T-helper 2 cell treated with Interferon-gamma antibody and Interleukin-4, amounts not matched to agents 5 μg/mL and 100 μg/mL, for 36 hours (primary cell): ENCODE measurements at places on chromosomes 1 and 21.

DNA sequence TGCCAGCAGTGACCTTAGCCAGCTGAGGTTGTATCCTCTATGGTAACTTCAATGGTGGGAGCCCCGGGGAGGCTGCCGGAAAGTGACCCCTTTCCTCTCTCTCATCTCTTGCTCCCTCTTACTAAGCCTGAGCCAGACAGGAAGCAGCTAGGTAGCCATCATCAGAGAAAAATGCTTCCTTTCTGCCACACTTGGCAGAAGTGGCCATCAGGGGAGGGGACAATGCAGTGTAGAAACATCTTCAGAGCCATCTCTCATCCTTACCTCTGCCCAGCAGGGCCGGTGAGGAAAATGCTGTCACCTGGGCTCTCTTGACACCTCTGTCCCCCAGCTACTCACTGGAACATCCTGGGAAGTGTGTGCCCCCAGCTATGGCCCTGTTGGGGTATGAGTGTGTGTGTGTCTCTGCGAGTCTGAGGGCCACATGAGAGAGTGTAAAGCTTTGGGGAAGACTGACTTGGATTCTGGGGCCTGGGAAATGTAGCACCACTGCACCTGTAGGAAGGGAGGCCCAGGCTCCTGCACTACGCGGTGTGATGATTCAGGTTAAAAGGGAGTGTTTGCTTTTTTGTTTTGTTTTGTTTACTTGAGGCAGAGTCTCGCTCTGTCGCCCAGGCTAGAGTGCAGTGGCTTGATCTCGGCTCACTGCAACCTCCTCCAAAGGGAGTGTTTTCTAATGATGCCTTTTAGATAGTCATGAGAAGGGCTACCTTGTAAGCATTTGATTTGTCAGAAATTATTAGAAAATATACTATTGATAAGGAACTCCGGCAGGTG is 48.7 kb upstream of the CNTN2 start:
- DNase-seq: no peak

DNA sequence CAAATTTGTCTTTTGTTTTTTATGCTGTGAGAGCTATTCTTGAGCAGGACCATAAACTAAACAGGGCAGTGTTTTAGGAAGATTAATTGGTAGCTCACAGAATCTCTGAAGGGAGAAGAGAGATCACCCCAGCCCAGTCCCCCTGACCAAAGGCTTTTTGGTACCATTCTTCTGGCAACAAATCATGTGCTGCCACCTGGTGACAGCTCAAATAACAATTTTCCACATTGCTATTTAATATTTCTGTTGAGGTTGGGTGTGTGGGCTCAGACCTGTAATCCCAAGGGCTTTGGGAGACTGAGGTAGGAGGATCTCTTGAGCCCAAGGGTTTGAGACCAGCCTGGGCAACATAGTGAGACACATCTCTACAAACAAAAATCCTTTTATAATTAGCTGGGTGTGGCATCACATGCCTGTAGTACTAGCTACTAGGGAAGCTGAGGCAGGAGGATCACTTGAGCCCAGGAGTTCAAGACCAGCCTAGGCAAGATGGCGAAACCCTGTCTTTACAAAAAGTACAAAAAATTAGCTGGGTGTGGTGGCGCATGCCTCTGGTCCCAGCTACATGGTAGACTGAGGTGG is 2.2 kb upstream of the TESK2 start:
- DNase-seq: peak; percentile 40

DNA sequence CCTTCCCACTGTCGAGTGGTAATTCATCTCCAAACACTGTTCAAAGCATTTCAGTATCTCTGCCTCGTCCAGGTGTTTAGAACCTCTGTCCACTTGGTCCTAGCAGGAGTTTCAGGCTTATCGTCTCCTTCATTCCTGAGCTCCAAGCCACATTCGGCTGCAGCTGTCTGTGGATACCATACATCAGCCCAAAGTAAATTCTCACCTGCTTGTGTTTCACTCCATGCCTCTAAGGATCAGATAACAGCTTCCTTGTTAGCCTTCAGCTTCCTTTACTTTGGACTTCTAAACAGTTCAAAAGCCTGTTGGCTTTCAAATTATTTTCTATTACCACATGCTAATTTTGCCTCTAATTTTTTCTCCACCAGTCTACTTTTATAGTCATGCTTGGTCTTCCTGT is 219.0 kb upstream of the L1TD1 start:
- no peak for DNase-seq

DNA sequence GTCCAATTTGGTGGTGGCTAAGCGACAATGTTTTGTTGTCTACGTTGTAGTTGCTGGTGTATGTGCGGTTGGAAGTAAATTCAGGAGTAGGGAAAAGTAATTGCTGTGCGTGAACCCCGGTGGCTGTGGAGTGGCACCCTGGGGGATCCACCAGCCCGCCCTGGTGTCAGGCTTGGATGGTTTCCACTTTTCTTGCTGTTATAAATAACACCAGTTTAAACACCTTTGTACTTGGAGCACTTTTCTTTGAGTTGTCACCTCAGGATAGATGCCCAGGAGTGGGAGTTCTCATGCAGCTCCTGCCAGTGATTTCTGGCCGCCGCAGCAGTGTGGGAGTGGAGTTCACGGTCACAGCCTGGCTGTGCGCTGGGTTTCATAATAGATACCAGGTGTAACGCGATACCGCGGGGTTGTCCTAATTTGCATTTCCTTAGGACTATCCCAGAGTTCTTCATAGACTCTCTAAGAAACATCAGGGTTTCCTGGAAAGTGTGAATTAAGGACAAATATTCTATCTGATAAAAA is 12.8 kb upstream of the TMEM200B start:
- no peak for DNase-seq

DNA sequence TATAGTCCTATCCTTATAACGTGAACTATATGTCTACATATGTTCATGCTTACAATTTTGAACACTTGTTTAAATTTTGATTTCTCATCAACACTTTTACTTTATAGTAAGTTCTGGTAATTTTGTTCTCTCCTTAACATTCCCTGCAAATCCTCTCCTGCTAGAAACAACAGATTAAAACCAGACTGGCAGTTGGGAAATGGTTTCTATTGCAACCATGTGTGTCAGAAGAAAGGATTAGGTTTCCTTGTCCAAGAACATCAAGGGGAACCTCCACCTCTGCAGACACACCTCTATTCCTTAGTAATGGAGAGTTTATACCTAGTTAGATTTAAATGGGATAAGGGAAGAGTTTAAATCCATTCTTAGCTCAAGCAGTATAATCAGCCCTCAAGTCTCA is 3.3 kb upstream of the WARS2 start:
- DNase-seq: no peak

GRCh38 chr1:105700723-105701122 is 1355.8 kb upstream of the PRMT6 start:
- no peak for DNase-seq

DNA sequence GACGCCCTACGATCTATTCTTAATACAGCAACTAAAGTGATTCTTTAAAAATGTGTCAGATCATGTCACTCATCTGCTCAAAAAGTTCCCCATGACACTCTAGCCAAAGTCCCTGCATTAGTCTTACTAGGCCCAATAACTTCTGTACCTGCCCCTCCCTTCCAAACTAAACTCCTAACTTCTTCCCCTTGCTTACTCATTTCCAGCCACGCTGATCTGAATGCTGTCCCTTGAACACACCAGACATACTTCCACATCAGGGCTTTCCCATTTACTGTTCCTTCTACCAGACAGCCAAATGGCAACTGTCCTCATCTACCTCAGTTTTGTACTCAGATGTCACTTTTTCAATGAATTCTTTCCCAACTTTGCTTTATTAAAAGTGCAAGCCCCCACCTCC is 1.2 kb downstream of the PPT1 start:
- DNase-seq: no peak

DNA sequence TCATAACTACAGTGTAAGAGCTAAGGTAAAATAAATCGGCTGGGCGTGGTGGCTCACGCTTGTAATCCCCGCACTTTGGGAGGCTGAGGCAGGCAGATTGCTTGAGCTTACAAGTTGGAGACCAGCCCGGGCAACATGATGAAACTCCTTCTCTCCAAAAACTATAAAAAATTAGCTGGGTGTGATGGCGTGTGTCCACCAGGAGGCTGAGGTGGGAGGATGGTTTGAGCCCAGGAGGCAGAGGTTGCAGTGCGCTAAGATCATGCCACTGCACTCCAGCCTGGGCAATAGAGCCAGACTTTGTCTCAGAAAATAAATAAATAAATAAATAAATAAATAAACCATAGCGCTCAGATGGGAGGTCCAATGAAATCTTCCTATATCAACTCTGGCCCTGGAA is 16.7 kb upstream of the FAM110D start:
- DNase-seq: no peak

GRCh38 chr1:204589409-204590038 is 73.3 kb downstream of the MDM4 start:
- no peak for DNase-seq

DNA sequence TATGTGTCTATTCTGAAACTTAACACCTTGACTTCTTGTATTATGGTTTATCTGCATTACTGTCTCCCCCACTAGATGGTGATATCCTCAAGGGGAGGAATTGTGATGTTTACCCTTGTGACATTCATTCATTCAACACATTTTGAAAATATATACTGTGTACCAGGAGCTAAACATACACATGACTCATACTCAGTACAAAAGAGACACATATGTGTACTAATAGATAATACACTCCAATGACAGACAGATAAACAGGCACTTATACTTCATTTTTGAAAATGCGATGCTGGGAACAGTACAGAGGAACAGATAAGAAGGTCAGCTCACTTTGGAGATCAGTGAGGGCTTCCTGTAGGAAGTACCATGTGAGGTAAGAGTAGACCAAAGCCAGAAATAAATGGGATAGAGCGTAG is 8.9 kb upstream of the RAB3GAP2 start:
- no peak for DNase-seq

DNA sequence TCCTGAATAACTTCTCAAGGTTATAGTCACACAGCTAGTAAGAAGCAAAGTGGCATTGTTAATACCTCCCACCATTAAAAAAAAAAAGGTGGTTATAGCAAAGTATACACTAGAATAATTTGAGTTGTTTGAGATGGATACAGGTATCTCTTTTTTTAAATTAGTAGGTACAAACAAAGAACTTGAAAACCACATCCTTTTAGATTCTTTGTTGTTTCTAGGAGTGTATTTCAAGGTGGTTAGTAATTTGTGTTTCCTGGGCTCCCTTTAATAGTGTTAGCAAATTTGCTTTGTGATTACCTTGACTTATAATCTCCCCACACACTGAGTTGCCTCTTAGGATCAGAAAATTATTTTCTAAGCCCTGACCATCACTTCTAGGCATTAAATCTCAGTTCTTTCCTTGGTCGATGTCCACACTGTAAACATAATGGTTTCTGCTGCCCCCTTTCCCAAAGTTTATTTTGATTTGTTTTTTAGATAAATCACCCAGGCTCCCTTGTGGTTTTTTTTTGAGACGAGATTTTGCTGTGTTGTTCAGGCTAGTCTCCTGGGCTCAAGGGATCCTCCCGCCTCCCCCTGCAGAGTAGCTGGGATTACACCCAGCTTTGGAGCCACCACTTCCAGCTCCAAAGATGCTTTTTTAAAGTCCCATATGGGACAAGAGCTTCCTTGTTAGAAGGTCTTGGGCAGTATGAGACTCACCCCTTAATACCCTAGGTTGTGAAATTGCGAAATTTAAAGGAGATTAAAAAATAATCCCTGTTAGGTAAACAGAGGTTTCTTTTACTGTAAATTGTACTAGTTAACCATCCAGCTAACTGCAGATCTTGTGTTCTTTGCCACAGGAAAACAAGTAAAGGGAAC is 6.2 kb downstream of the AKIRIN1 start:
- no peak for DNase-seq

GRCh38 chr21:29819675-29820326 is 120.0 kb downstream of the GRIK1 start:
- DNase-seq: no peak

GRCh38 chr21:38671773-38672172 is 134.0 kb upstream of the ETS2 start:
- DNase-seq: no peak

GRCh38 chr1:96808191-96808590 is 86.6 kb downstream of the PTBP2 start:
- no peak for DNase-seq

DNA sequence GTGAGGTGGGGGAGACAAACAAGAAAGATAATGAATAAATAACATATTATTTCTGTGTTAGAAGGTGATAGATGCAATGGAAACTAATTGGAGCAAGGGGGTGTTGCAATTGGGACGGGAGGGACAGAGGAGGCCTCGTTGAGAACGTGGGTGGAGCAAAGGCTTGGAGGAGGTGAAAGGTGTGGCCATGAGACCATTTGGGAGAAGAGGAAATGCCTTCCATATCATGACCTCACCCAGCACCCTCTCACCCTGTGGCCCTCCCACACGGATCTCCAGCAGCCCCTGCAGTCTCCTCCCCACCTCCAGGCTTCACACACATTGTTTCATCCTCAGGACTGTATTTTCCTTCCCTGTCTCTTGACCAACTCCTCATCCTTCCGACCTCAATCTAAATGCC is 85.3 kb upstream of the ARHGAP29 start:
- DNase-seq: no peak

DNA sequence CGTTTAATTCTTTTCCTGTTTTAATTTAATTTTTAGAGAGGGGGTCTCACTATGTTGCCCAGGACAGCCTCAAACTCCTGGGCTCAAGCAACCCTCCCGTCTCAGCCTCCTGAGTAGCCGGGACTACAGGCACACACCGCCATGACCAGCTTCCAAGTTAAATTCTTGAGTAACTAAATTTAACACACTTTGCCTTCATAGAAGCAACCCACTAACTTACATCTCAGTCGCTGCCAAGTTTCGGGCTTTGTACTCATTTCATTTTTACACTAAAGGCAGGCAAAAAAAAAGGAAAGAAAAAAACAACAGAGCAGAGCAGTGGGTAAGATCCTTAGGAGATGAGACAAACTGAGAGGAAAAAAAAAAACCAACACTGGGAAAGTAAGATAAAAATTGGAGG is 3.5 kb downstream of the TIAM1 start:
- no peak for DNase-seq

DNA sequence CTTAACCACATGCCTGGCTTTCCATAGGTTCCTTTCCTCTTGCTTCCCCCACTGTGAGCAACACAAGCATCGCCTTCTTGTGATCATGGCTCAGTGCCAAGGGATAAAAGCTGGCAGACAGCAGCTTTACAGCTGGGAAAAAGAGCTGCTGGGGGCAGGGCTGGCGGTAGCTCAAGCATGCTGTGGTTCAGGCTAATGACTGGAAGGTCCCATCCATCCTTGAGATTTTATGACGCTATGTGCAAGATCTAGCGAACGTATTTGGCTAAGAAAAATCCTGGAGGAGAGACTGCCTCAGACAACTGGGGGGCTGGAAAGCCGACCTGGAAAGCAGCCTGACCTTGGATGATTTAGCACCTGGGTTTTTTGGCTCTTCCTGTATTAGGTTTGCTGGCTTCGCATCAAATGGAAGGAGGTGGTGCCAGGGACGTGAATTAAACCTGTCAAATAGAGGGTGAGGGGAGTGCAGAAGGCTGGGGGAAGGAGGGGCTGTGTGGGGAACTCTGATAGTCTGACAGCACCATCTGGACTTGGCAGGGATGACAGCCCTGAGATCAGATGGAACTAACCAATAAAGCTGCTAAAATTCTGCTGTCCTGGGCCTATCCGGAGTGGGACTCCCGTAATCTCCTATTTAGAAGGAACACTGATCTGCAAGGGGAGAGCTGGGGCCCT is 34.8 kb downstream of the ZMYND12 start:
- no peak for DNase-seq
